ENCODE measurements at places on chromosomes 6 and 20. TPM values are rescaled to one million over a fixed set of nuclear protein-coding genes. Genes with fewer than 3 reads are reported as not detected.

GRCh38 chr6:148955441-148955840 is 208.6 kb downstream of the UST start:
- peak; percentile 63 for DNase-seq
- H3K27me3 ChIP-seq = no peaks in the 10 kb centered on the region
- H3K27ac ChIP-seq = no peak overlapping the region

GRCh38 chr20:48332555-48332954 is 495.2 kb downstream of the PREX1 start:
- H3K4me3 ChIP-seq = no peak overlapping the region
- H3K36me3 ChIP-seq = no peaks in the 10 kb centered on the region

- H3K27ac ChIP-seq = no peak overlapping the region
- no peaks in the 10 kb centered on the region for H3K4me1 ChIP-seq
- no peaks in the 10 kb centered on the region for H3K27me3 ChIP-seq
- DNase-seq = no peak
- H3K4me3 ChIP-seq = no peak overlapping the region
Observed at GRCh38 chr6:40524797-40525585, 62.2 kb downstream of the LRFN2 start.

DNA sequence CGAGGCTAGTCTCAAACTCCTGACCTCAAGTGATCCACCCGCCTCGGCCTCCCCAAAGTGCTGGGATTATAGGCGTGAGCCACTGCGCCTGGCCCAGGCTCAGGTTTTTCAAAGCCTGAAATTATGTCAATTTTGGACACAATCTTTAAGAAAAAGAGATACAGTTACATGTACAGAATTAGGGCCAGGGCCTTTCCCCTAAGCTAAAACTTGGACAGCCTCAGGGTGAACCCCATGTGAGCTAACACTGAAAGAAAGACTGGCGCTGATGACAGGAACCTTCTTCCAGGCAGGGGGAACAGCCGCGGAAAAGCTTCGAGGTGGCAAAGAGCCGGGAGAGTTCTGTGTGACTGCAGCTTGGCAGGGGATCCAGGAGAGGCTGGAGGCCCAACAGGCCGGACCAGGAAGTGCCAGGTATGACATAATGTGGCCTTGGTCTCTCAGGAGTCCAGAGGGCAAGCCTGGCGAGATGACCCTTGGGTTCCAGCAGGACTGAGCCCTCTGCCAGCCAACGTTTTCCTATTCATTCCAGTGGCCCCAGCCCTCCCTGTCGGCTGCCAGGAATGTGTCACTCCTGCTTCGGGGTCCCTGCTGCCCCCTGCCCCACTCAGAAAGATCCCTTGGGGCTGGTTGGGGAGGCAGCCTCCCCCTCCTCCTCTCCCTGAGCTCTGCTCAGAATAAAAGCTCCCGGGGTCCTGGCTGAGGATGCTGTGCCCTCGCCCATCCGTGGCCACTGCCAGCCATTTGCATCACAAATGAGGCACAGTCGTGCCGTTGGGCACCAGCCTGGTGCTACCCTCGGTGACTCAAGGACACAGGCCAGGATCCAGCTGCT is 37.3 kb downstream of the RBM38 start:
- H3K27me3 ChIP-seq = peaks cover 5% of the 10 kb centered on the region
- no peak overlapping the region for H3K27ac ChIP-seq
- H3K4me1 ChIP-seq = no peaks in the 10 kb centered on the region
- no peaks in the 10 kb centered on the region for H3K36me3 ChIP-seq

- no peak overlapping the region for H3K4me3 ChIP-seq
- no peak for DNase-seq
- no peak overlapping the region for H3K27ac ChIP-seq
- H3K36me3 ChIP-seq = peaks cover 1% of the 10 kb centered on the region
Observed at GRCh38 chr6:41872147-41872546, 23.0 kb downstream of the USP49 start.

- no peak for DNase-seq
- H3K36me3 ChIP-seq = no peaks in the 10 kb centered on the region
- H3K4me3 ChIP-seq = no peak overlapping the region
- no peaks in the 10 kb centered on the region for H3K27me3 ChIP-seq
- peaks cover 3% of the 10 kb centered on the region for H3K4me1 ChIP-seq
Observed at GRCh38 chr20:8399947-8400346, 267.9 kb downstream of the PLCB1 start.

DNA sequence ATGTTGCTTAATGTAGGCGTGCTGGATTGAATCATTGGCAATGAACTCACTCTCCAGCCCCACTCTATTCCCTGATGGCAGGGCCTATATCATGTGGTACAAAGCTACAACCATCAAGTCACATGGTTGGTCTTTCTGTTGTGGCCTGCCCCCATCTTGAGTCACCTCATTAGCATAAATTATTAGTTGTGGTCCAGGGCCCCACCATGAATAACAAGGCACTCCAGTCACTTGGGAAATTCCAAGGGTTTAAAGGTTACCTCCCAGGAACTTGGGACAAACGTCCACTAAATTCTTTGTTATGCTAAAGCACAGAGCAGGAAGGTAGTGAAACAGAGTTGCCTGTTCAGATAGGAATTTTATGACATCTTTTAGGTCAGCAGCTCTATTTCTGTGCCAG is 193.7 kb downstream of the SLC35F1 start:
- H3K27ac ChIP-seq = no peak overlapping the region
- no peaks in the 10 kb centered on the region for H3K36me3 ChIP-seq
- H3K27me3 ChIP-seq = no peaks in the 10 kb centered on the region

DNA sequence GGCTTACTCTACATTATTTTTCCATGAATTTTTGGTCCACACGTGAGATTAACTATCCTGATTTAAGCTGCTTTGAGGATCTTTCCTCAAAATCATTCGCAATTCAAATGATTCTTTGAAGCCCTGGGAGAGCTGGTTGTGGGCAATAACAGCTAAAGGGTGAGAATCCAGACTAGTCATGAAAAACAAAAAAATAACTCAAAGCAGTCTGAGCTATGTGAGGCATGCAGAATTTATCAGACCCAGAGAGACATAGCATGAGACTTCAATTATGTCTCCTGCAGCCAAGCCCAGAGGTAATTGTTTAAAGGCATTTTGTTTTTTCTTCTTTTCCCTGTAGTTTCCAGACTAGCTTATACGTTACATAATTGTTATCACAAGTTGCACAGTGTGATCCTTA is 517.3 kb upstream of the PTCHD4 start:
- H3K4me3 ChIP-seq = no peak overlapping the region
- no peak for DNase-seq
- H3K27ac ChIP-seq = no peak overlapping the region

- no peak overlapping the region for H3K4me3 ChIP-seq
- H3K36me3 ChIP-seq = peaks cover 2% of the 10 kb centered on the region
- H3K27me3 ChIP-seq = no peaks in the 10 kb centered on the region
- peak overlapping the region; percentile 87 for H3K27ac ChIP-seq
- H3K4me1 ChIP-seq = peaks cover 22% of the 10 kb centered on the region
Observed at GRCh38 chr20:19815553-19815991, 57.5 kb downstream of the RIN2 start.

- H3K4me1 ChIP-seq = peaks cover 14% of the 10 kb centered on the region
- H3K36me3 ChIP-seq = peaks cover 2% of the 10 kb centered on the region
- no peaks in the 10 kb centered on the region for H3K27me3 ChIP-seq
- H3K27ac ChIP-seq = no peak overlapping the region
Observed at GRCh38 chr6:156869980-156870398, 92.8 kb downstream of the ARID1B start.

DNA sequence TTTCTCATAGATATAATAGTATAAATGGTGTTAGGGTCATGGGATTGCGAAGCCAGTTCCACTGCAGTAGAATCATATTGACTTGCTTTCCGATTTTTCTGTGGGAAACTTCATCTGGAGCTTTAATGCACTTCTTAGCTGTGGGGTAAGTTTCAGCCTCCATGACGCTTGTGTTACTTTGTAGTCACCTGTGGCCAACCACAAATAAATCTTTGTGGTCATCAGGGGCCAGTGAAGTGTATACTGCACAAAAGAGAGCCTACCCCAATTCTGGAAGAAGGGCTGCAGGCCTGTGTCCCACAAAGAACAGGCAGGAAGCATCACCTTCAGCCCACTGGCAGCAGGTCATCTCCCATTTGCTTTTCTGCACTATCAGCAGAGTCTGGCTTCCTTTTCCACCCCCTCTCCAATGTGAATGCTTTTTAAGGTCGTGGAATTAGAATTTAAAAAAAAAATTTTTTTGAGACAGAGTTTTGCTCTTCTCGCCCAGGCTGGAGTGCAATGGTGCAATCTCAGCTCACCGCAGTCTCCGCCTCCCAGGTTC is 32.0 kb downstream of the MTHFD1L start:
- H3K4me1 ChIP-seq = peaks cover 17% of the 10 kb centered on the region
- H3K27me3 ChIP-seq = no peaks in the 10 kb centered on the region
- H3K36me3 ChIP-seq = peaks cover 41% of the 10 kb centered on the region
- peak overlapping the region; percentile 47 for H3K27ac ChIP-seq
- no peak for DNase-seq
- no peak overlapping the region for H3K4me3 ChIP-seq

DNA sequence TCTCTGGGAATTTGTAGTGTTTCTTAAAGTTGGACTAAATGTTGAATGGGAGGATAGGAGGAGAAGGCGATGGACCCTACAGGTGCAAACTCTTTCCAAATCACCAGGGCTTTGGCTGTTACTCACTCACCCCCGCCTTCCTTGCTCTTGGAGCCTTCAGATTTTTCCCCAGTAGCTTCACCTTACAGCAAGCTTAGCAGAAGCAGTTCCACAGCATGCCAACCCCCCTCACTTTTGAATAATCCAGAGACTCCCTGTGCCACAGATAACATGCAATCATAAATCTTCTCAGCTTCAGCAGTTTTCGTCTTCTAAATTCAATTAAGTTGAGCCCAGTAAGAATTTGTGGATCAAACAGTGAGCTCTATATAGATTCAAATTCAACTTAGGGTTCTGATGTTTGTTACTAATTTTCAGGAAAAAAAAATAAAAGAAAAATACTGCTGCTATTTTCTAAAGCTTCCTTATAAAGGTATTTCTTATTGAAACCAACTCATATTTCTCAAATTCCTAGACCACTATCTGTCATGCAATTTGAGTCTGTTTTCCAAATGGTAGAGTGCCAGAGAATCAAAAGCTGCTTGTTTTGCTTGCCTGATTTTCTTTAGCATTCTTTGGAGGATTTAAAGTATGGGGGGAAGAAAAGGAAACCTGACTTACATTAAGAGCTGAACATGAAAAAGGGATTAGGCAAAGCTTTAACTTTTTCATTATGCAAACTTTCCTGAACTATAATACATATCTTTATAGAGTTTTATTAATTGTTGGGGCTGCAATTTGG is 166.4 kb downstream of the EYA4 start:
- no peak overlapping the region for H3K4me3 ChIP-seq
- no peaks in the 10 kb centered on the region for H3K27me3 ChIP-seq
- no peak for DNase-seq
- 0 out of 2 replicates have a peak, but pooled peaks cover 3% of the 10 kb centered on the region for H3K4me1 ChIP-seq
- H3K27ac ChIP-seq = no peak overlapping the region

DNA sequence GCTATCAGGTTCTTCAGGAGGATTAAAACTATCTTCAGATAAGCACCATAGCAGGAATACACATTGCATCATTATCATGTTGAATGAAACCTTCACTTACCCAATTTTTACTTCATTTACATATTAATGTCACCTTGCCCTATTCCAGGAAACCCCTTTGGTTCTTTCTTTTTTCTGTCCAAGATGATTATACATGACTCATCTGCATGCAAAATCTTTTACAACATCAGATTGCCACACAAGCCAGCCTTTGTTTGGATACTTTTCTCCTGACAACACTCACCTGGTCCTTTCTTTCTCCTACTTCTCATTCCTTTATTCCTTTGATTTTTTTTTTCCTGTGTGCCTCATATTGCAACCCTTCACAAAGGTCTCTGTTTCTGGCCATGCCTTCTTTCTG is 200.5 kb upstream of the POU3F2 start:
- no peaks in the 10 kb centered on the region for H3K27me3 ChIP-seq
- DNase-seq = no peak
- no peaks in the 10 kb centered on the region for H3K4me1 ChIP-seq
- no peaks in the 10 kb centered on the region for H3K36me3 ChIP-seq
- no peak overlapping the region for H3K4me3 ChIP-seq

DNA sequence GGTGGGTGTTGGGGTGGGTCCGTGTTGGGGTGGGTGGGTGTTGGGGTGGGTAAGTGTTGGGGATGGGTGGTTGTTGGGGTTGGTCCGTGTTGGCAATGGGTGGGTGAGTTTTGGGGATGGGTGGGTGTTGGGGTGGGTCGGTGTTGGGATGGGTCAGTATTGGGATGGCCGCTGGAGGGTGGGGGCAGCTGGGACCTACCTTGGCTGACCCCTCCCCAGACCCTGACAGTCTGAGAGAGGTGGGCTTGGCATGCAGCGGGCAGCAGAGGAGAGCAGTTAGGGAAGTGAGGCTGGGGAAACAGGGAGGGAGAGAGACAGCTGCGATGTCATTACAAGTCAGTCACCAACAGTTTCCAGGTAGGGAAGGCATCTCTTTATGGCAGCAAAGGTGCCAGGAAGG is 23.1 kb upstream of the GATA5 start:
- H3K36me3 ChIP-seq = no peaks in the 10 kb centered on the region
- DNase-seq = no peak
- H3K4me1 ChIP-seq = no peaks in the 10 kb centered on the region

DNA sequence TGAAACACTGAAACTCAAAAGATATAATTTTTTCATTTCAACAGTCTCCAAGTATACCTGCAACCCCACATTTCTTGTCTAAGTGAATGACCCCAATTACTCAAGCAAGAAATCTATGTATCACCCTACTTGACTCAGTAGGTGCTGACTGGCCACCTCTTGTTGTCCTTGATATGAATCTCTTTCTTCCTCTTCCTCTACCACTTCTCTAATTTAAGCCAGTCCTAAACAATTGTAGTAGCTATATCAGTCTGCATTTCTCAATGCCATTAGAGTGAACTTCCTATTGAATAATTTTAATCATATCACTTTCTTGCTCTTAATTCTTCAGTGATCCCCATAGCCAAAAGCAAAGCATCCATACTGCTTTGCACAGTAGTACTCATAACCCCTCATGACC is 93.2 kb downstream of the NKAIN2 start:
- no peak overlapping the region for H3K4me3 ChIP-seq
- no peaks in the 10 kb centered on the region for H3K27me3 ChIP-seq
- no peaks in the 10 kb centered on the region for H3K4me1 ChIP-seq
- H3K36me3 ChIP-seq = no peaks in the 10 kb centered on the region
- DNase-seq = no peak

DNA sequence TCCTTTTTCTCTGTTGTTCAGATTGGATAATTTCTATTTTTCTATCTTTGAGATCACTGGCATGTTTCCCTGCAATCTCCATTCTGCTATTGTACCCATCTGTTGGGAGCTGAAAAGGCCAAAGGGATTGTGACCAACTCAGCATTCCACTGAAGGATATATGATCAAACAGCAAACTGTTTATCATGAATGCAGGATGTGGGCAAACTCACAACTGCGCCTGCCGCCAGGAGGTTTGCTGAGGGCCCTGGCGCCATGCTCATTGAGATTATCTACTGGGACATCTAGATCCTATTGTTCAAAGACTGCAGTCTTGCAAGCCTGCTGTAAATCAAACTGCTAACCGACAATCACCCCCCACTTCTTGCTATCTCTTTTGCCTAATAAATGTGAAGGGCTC is 3.8 kb upstream of the FKBP1A start:
- H3K4me1 ChIP-seq = peaks cover 8% of the 10 kb centered on the region
- no peak overlapping the region for H3K27ac ChIP-seq
- H3K36me3 ChIP-seq = no peaks in the 10 kb centered on the region
- H3K4me3 ChIP-seq = no peak overlapping the region

TP53INP2 gene
- 1.1 TPM for total RNA-seq

GSTA2 gene
- not detected for total RNA-seq

FAM83D gene
- total RNA-seq = 23.1 TPM

FKBP1C gene
- total RNA-seq = 0.72 TPM

NMBR gene
- not detected for total RNA-seq

LHFPL5 gene
- total RNA-seq = not detected

C20orf204 gene
- 0.18 TPM for total RNA-seq

HUS1B gene
- total RNA-seq = 0.56 TPM

HSD17B8 gene
- 1.9 TPM for total RNA-seq

DCDC2 gene
- total RNA-seq = not detected

Data from IMR-90 (cell line).